ENCODE measurements at places on chromosomes 16 and 17. TPM values are rescaled to one million over a fixed set of nuclear protein-coding genes. Genes with fewer than 3 reads are reported as not detected.

CCL23 gene
- not detected for total RNA-seq

PEX12 gene
- 9.3 TPM for total RNA-seq

C16orf96 gene
- total RNA-seq = 0.02 TPM

NXPH3 gene
- 1.5 TPM for total RNA-seq

NTHL1 gene
- 36.2 TPM for total RNA-seq

SULT1A4 gene
- total RNA-seq = 23.9 TPM

SGCA gene
- total RNA-seq = 1.6 TPM

ERN2 gene
- total RNA-seq = not detected

MYH13 gene
- total RNA-seq = 0.01 TPM

ZNF598 gene
- 61.2 TPM for total RNA-seq

GP1BA gene
- total RNA-seq = not detected

COG1 gene
- total RNA-seq = 21.3 TPM

ZNF423 gene
- 0.07 TPM for total RNA-seq

CCL3 gene
- total RNA-seq = not detected

KRT15 gene
- total RNA-seq = 2.5 TPM

NUPR1 gene
- 13.1 TPM for total RNA-seq

CCL16 gene
- total RNA-seq = not detected

G6PC1 gene
- total RNA-seq = not detected

HBQ1 gene
- total RNA-seq = 7.3 TPM

MT1F gene
- total RNA-seq = 20.1 TPM

HBA2 gene
- 0.62 TPM for total RNA-seq

TOB1 gene
- 94.1 TPM for total RNA-seq

CNTD1 gene
- total RNA-seq = 0.03 TPM

DRC3 gene
- total RNA-seq = 2.0 TPM

TEX19 gene
- total RNA-seq = 0.49 TPM

PPM1E gene
- 0.05 TPM for total RNA-seq

MMP28 gene
- total RNA-seq = 8.3 TPM

SLFN12 gene
- total RNA-seq = not detected

SMIM36 gene
- total RNA-seq = not detected

WFDC1 gene
- not detected for total RNA-seq

SMG1 gene
- 21.2 TPM for total RNA-seq

CMTM1 gene
- total RNA-seq = 1.6 TPM

KRTAP3-1 gene
- total RNA-seq = not detected

SLFN13 gene
- total RNA-seq = 4.9 TPM

SLC5A2 gene
- 0.23 TPM for total RNA-seq

TBC1D3E gene
- not detected for total RNA-seq

PRSS36 gene
- 2.1 TPM for total RNA-seq

DCAKD gene
- total RNA-seq = 16.7 TPM

KRTAP1-1 gene
- not detected for total RNA-seq

CBFA2T3 gene
- 0.77 TPM for total RNA-seq

HS3ST3A1 gene
- total RNA-seq = 0.50 TPM

RAB26 gene
- total RNA-seq = 4.4 TPM

CTRB1 gene
- total RNA-seq = not detected

C16orf89 gene
- not detected for total RNA-seq

SPATA22 gene
- not detected for total RNA-seq

SYT17 gene
- 11.8 TPM for total RNA-seq

MMP25 gene
- total RNA-seq = 1.3 TPM

HP gene
- not detected for total RNA-seq

EPN3 gene
- total RNA-seq = 0.12 TPM

NOG gene
- total RNA-seq = 0.87 TPM

CNEP1R1 gene
- 20.5 TPM for total RNA-seq

GRAP gene
- 0.53 TPM for total RNA-seq

KRT27 gene
- not detected for total RNA-seq

AANAT gene
- total RNA-seq = 0.36 TPM

FKBP10 gene
- 96.6 TPM for total RNA-seq
